ENCODE measurements at places on chromosomes 12 and 14. TPM values are rescaled to one million over a fixed set of nuclear protein-coding genes. Genes with fewer than 3 reads are reported as not detected.
A peak's percentile ranks its signal among the peaks of the same experiment; 100 is the strongest.

Gene CYP27B1
- total RNA-seq = 0.62 TPM

DNA sequence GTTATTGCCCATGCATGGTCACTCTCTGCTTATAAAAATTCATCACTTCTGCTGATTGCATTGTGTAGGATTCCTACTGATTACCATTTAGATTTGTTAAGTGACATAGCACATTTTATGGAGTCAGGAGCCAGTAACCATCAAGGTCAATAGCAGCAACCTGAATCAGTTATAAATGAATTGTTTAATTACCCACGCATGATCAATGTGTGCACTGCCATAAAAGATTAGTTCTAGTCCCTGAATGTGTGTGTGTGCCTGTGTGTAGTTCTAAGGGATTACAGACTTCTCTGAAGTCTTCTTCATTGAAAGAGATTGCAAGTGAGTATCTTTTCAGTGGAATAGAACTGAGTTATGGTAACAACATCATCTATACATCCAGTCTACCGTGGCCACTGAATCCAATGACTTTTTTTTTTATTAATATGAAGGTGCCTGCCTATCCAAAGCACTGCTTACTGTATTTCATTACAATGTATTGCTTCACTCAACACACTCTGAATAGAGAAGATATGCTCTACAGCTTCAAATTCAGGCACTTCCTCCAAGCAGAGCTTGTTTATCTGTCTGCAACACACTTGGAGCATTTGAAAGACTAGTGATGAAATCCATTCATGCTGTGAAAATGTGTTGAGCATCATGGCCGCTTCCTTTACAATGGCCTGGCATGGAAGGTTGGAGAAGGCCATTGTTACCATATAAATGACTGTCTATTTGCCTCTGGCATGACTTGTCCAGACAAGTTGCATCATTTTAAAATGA is 381.7 kb downstream of the DIO2 start:
- DNase-seq = no peak

DNA sequence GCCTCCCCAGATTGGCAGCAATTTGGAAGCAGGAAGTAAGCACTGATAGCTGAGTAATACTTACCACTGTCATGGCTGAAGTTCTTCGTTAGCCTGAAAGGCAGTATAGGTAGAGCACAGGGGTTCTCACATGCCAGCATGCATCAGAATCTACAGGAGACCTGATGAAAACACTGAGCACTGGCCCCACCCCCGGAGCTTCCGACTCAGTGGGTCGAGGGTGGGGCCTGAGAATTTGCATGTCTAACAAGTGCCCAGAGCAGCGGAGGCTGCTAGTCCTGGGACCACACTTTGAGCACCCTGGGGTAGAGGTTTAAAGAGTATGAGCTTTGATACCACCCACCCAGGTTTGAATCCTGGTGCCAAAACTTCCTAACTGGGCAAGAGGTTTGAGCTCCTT is 89.6 kb downstream of the FBXW8 start:
- DNase-seq = no peak

DNA sequence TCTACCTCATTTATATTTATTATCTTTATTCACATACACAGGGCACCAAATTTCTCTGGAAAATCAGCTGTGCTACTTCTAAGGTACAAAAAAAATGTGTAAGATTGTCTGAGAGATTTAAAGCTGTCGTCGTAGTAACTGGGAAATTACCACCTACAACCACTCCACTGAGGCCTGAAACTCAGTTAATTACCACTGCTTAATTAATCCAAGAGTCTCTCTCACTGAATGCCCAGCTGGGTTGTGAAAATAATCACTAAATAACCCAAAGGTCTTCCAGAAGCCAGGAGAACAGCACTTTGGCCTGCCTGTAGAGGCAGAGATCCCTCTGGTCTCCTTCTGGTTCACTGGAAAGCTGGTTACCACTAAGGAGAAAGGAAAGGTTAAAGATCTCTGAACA is 207.2 kb upstream of the TMPO start:
- DNase-seq = no peak

- peak; percentile 48 for DNase-seq
Measured at GRCh38 chr12:54021432-54022013, 6.7 kb upstream of the HOXC6 start.

Gene HIF1A
- 51.8 TPM for total RNA-seq

All from muscle of leg (tissue), 16 donors.